Activated naive CD8-positive, alpha-beta T cell treated with anti-CD3 and anti-CD28 coated beads for 36 hours (primary cell): ENCODE measurements at places on chromosomes 2 and 18.

DNA sequence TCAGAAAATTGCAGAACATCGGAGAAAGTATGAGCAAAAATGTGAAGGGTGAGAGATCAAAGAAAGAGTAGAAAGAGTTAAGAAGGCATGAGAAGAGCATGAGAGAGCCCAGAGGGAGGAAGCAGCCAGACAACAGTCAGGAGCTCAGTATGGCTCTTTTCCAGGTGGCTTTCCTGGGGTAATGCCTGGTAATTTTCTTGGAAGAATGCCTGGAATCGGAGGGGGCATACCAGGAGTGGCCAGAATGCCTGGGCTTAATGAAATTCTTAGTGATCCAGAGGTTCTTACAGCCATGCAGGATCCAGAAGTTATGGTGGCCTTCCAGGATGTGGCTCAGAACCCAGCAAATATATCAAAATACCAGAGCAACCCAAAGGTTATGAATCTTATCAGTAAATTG lies 271.8 kb upstream of the TFPI start:
- DNase-seq: no peak

GRCh38 chr2:160175169-160176134 lies 24.6 kb downstream of the ITGB6 start:
- no peak for DNase-seq

DNA sequence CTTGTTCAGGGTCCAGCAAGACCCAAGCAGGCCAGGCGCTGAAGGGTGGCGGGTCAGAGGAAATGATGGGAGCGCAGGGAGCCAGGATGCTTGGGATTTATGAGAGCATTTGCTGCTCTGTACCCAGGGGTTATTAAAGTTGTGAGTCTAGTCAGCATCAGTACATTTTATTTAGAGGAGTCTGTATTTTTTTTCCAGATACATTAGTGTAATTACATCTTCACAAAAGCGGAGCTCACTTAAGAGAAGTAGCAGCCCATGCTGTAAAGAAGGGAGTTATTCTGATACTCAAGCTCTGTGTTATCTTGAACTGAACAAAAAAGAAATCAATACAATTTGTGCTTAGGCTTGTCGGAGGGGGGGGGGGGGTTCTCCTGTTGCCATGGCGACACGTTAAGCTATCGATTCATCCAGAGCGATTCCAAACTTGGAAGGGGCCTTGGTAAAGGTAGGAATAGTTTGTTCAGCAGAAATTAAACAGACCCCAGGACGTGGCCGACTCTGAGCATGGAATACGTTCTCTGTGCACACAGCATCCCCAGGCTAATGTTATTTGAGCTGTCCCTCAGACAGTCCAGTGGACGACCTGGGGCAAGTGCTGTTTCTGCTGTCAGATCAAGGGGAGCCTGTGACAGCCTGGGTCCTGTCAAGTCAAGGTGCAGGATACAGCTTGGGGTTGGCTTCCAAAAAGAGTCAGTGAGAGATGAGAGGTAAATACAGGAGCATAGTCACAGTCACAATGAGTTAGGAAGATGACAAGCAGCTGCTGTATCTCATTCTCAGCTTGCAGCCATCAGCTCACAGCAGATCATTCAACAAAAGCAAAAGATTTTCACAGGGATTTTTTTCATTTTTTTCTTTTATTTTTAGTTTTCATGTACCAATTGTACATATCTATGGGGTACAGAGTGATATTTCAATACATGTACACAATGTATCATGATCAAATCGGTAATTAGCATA lies 387.6 kb downstream of the DCDC2C start:
- no peak for DNase-seq

- DNase-seq: no peak
These were observed 121.4 kb downstream of the ANTXR1 start for GRCh38 chr2:69134306-69134945.

DNA sequence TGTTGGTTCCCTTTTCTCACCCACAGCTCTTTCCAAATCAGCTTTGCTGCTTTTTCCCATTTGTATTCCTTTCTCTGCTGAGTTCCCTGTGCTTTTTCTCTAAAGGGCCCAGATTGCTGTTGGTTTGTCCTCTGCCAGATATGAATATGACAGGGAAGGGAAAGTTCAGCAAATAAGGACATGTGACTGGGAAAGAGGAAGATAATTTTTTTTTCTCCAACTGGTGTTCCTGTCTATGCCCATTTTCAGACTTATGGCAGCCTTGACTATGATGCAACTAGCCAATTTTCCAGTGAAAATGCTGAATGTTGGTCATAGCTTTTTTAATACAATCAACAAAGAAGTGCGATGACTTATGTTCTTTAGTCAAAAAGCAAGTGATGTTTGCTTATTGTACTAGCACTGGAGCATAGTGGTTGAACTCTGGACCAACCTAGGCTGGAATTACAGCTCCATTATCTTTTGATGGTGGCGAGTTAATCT lies 7.7 kb downstream of the MDH1 start:
- no peak for DNase-seq

- no peak for DNase-seq
These were observed 11.3 kb downstream of the GFPT1 start for GRCh38 chr2:69375494-69376353.

- no peak for DNase-seq
These were observed 136.1 kb downstream of the NEDD4L start for GRCh38 chr18:58180172-58180571.

GRCh38 chr18:59760619-59761600 lies 63.7 kb upstream of the CCBE1 start:
- DNase-seq: no peak
